AG20443 (cell line): ENCODE measurements at places on chromosomes 16 and 17.

GRCh38 chr16:46949241-46949892 lies 24.1 kb downstream of the DNAJA2 start:
- DNase-seq: no peak

DNA sequence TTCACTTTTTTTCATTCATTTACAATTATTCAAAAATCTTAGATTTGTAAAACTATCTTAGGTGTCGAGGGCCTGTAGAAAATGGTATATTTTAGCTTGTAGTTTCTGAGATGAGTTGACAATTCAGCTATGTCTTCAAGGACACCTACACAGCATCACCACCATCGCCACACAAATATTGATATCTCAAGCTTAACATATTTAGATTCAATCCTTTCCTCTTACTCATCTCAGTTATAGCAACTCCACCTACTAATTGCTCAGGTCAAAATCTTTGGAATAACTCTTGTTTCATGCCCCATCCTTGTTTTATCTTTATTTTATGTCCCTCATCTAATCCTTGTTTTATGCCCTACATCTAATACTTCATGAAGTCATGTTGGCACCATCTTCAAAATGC lies 276.8 kb downstream of the CDH11 start:
- no peak for DNase-seq

DNA sequence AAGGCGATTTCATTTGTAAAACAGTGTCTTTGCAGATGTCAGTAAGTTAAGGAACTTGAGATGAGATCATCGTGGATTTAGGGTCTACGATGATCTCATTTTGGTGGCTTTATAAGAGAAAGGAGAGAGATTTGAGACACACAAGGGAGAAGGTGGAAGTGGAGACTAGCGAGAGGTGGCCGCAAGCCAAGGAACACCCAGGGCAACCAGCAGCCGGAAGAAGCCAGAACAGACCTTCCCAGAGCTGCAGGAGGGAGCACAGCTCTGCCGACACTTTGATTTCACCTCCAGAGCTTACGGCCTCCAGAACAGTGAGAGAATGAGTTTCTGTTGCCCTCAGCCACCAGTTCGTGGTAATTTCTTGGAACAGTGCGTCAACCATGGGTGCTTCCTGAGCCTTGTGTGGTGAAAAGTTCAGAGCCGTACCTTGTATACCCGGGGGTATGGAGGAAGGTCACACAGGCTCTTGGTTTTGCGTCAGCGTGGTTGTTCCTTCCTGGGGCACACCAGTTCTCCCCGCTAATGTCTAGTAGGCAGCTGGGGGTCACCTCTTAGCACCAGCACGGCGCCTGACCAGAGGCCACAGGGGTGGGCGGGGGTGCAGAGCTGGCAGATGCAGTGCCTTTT lies 12.9 kb upstream of the SEC14L1 start:
- no peak for DNase-seq

DNA sequence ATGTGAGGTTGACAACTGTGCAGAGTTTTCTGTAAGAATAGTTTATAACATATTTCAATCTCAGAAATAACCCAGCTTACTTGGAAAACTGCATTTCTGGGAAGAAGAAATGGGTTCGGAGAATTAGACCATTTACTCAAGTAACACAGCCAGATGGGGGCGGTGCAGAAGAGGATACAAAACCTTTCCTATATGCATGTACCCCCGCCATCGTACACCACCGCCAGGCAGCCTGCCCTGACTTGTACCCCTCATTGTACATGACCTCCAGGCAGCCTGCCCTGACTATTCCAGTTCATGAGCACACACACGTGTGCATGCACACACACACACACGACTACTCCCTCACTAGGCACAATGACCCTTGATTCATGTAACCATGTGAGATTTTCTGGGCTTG lies 154.0 kb downstream of the C16orf78 start:
- DNase-seq: no peak

DNA sequence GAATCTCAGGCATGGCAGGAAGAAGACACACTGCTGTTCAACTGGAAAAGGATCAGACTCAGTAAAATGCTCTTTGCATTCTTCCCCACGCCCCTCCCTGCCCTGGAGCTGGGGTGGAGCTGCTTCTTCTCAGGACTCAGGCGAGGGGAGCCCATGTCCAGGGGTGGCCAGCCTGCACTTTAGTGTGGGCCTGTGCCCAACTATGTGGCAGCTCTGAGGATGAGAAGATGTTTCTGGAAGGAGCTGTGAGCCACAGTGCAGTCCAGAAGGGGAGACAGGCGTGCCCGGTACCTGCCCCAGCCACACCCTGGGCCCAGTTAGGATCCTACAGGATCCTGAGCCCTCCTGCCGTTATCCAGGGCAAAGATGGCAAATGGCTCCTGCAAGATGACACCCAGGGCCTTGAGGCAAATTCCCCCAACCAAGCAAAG lies 120.3 kb downstream of the ANKRD11 start:
- peak; percentile 77 for DNase-seq

DNA sequence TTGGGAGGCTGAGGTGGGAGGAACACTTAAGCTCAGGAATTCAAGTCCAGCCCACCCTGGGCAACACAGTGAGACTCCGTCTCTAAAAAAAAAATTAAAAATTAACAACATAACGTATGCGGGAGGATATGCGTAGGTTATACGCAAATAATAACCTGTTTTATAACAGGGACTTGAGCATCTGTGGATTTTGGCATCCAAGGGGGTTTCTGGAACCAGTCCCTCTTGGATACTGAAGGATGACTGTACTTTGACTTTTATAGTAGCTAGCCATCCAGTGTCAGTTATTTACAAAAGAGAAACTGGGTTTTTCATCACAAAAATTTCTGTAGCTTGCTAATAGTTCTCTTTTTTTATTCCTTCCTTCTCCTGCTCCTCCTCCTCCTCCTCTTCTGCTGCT lies 64.5 kb downstream of the TNRC6C start:
- DNase-seq: no peak
